ENCODE measurements at places on chromosomes 4 and X.

- no peak for DNase-seq
Measured at GRCh38 chr4:24003496-24003895, 113.6 kb upstream of the PPARGC1A start.

DNA sequence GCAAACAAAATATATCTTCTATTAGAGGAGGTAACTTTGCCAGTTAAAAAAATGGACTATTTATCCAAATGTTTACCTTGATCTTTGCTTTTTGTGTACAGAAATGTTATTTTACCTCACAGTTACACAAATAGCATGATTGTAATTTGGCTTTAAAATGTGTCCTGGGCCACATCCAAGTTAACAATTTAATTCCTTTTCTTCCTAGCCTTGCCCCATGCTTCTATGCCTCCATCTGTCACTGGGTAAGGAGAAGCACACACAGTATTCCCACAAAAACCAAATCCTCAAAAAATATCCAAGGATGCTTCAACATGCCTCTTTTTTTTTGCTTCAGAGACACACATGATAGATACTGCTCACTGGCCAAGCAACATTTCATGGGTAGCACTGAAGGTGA, 30.9 kb downstream of the GRXCR1 start:
- DNase-seq, result no peak

- DNase-seq, result no peak
Measured at GRCh38 chr4:128294464-128294863, 6.9 kb upstream of the PGRMC2 start.

DNA sequence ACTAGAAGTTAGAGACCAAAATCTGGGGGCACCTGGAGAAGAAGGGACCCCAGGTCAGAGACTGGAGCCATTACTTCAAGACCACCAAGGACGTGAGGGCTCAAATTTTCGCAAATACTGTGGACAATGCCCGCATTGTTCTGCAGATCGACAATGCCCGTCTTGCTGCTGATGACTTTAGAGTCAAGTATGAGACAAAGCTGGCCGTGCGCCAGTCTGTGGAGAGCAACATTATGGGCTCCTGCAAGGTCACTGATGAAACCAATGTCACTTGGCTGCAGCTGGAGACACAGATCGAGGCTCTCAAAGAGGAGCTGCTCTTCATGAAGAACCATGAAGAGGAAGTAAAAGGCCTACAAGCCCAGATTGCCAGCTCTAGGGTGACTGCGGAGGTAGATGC, 101.2 kb downstream of the NCAPG start:
- no peak for DNase-seq

DNA sequence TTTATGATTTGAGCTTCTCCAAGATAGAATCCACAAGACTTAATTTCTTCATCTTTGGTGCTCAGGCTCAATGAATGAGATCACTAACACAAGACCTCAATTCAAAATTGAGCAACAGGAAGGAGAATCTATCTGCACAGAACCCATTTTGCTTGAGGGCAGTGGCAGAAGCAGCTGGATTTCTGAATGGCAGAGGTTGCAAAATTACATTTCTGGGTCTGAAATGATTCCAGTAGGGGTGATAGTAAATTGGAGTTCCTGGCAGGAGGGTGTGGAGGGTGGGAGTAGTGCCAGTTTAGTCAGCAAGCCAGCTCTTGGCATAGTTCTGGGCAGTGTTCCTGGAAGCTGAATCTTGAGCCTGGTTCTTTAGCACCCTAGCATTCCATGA, 281.1 kb downstream of the SLC7A11 start:
- peak; percentile 27 for DNase-seq

DNA sequence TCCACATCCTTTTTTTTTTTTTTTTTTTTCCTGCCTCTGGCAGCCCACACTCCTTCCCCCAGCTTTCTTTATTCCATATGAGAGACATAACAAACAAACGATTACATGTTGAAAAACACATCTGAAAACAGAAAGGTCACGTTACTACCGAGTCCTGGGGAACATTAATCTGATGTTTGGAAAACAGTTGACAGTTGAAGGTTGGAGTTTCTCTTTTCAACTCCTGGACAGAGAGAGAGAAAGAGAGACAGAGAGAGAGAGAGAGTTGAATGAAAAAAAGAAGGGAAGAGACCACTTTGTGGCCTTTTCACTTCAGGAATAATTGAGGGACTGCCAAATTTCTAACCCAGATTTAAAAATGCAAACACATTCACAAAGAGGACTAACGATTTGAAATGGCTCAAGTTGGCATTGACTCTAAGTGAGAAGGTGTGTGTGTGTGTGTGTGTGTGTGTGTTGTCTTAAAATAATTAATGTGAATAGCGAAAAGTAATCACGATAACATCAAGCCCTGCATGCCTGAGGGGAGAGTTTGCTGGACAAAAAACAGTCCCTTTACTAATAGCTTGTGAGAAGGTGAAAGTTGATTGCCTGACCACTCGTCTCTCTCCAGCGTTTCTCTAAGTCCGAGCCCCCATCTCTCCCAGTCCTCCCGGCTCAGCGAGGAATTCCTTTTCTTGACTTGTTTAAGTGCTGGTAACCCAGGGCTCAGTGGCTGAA, 67.3 kb downstream of the FBXO8 start:
- no peak for DNase-seq

GRCh38 chr4:86856896-86857295, 7.7 kb upstream of the SLC10A6 start:
- DNase-seq, result no peak

Measured in omental fat pad (tissue), 4 donors.